Karpas-422 (cell line): ENCODE measurements at places on chromosomes 1 and 21. TPM values are rescaled to one million over a fixed set of nuclear protein-coding genes. Genes with fewer than 3 reads are reported as not detected.
A peak's percentile ranks its signal among the peaks of the same experiment; 100 is the strongest.

DNA sequence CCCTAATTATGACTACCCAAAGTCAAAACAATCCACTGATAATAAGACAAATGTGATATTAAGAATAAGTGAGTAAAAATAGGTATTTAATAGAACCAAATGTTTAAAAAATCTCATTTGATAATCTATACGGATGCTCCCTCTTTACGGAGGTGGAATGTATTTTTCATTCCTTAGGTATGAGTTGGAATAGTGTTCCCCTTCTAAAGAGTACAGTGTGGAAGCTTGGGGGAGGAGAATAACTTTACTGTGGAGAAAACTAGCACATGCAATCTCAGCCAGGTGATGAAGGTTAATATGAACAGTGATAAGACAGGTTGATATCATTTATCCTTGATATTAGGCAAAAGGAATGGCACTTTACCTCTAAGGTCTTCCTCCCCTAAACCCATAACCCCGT, 74.6 kb downstream of the GPR88 start:
- DNase-seq, result peak; percentile 16

Gene CR1L
- total RNA-seq, result not detected in 2 replicates

- DNase-seq, result no peak
Observed at GRCh38 chr1:169321539-169321938, 46.1 kb downstream of the NME7 start.

- DNase-seq, result peak; percentile 35
Observed at GRCh38 chr1:183278739-183279591, 92.9 kb downstream of the LAMC2 start.

DNA sequence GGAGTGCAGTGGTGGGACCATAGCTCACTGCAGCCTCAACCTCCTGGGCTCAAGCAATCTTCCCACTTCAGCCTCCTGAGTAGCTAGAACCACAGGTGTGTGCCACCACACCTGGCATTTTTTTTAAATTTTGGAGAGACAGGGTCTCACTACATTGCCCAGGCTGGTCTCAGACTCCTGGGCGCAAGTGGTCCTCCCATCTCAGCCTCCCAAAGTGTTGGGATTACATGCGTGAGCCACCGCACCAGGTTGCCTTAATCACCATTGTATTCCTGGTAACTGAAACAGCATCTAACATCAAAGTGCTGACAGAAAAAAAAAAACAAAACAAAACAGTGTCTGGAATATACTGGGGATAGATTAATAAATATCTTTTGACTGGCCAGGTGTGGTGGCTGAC, 18.2 kb downstream of the RPL5 start:
- no peak for DNase-seq

GRCh38 chr1:230781594-230781993, 34.4 kb downstream of the CAPN9 start:
- DNase-seq, result no peak

DNA sequence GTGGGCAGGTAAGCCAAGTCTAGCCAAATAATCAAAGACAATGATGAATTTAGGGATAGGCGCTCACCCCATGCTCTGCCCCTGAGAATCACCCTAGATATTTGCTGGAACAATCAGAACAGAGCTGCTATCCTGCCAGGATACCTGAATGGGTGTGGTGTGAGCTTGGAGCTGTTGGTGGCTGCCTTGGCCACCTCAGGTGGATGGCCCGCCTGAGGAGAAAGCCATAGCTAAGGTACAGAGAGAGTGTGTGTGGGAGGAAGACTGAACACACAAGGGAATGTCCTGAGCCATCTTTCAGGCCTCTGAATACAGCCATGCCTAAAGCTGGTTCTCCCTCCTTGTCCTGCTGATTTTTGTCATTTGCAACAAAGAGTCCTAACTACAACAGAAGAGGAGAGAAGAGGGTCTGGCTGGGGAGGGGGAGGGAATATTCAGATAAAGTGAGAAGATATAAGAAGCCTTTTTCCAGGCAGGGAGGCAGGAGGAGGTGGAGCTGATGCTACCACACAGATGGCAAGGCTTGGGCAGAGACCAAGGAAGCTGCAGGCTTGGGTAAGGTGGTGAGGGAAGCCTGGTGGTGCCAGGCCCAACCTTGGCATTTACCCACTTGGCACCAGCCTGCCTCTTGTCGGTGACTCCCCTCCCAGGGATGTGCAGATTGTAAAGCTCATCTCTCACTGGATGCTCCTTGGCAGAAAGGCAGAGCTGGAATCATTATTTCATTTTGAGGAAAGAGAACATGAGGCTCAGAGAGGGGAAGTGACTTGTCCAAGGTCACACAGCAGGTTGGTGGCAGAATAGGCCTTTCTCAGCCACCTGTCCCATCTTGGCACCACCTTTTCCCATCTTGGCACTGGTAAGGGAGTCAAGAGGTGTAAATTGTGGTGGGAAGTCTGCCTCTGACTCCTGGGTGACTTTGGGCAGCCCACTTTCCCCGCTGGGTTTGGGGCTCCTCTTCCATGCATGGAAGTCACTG, 49.7 kb downstream of the NKAIN1 start:
- no peak for DNase-seq

- no peak for DNase-seq
Observed at GRCh38 chr1:24202987-24203386, 15.9 kb upstream of the IFNLR1 start.

DNA sequence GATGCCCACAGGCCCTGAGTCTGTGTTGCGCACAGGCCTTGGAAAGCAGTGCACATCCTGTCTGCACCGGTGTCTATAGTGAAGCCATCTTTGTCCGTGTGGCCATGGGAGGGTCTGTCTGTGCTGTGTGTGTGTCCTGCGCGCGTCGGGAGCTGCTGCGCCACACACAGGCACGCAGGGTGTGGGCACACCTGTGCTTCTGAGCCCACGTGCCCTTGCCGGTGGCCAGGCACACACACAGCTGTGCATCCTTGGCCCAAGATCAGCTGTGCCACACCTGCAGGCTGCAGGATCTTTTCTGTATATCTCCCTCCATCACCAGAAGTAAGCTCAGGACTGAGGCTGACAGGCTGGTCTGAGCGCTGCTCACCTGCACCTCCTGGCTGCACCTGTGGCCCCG, 3.2 kb upstream of the SAMD11 start:
- DNase-seq, result no peak

DNA sequence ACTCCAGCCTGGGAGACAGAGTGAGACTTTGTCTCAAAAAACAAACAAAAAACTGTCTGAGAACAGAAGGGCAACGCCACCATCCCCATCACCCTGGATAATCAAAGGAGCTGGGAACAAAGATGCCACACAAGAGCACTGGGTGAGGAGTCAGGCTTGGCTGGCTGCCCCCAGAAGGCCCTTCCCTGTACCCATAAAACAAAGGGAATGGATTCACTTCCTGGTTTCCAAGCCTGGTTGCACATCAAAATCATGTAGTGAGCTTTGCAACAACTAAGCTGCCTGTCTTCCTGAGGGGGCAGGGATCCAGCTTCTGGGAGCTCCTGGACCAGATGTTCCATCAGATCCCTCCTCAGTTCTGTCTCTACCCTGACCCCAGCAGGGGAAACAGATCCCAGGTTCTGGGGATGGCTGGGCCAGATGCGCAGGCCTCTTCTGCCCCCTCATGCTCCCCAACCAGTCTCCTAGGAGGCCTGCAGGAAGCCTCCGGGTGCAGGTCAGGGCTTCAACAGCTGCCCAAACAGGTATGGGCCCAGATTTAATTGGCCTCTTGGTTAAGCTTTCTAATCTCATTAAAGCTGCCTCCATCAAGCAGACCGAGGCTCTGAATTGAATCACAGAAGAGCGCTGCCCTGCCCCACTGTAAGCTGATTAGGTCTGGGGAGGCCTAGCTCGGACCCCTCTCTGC, 97.8 kb downstream of the MRPL37 start:
- no peak for DNase-seq
